ENCODE measurements at places on chromosomes 2 and 18.

DNA sequence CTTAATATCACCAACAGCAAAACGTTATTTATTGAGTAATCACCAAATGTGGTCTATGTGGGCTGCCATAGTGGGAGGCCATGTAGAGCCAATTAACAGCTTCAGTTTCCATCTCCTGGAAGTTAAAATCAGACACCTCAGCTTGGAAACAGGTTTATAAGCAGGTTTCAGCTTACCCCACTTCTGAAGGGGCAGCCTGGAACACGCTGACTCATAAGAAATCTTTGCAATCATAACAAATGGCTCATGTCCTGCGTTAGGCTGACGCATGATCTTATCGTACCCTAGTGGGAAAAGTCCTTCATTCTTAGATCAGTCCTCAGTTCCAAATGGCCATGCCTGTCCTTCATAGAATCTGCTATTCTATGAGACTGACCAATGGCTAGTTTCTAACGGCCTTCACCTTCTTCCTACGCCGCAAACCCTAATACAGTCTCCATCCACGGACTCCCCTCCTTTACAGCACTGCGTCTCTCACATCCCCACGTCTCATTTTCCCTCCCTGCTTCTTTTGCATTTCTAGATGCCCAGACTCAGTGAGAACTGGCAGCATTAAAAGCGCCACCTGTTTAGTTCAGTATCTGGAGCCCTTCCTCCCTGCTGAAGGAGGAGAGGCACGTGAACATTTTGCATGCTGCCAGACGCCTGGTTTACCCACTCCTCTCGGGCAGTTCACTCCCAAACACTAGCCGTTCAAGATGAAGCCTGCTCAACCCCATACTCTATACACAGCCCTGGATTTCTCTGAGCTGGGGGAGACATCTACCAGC, 24.2 kb upstream of the BZW1 start:
- DNase-seq = no peak

GRCh38 chr2:29575370-29575890, 346.0 kb downstream of the ALK start:
- no peak for DNase-seq

DNA sequence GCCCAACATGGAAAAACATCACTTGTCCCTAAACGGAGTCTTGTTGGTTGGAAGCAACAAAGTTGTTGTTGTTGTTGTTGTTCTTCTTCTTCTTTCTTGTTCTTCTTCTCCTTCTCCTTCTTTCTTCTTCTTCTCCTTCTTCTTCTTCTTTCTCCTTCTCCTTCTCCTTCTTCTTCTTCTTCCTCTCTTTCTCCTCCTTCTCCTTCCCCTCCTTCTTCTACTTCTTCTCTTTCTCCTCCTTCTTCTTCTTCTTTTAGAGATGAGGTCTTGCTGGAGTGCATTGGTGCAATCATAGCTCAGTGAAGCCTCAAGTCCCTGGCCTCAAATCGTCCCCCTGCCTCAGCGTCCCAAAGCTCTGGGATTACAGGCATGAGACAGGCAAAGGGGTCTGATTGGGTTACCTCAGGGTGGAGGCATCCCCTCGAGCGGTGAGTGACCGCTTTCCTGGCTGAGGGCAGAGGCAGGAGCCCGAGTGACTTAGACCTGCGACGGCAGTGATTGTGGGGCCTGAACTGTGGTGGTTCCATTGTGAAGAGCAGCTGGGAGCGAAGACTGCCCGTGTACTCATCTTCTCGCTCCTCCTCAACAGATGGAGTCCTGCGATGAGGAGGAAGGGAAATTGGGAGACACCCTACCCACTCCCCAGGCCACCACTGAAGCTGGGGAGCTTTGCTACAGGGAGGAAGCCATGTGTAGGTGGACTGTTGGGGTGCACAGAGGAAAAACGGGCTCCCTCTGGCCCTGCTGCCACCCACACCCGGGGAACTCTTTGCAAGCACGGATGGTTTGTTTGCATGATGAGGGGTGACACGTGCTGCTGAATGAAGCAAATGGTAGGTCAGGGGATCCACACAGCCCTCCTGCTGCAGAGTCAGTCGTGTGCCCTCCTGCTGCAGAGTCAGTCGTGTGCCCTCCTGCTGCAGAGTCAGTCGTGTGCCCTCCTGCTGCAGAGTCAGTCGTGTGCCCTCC, 7.0 kb upstream of the PER2 start:
- no peak for DNase-seq

GRCh38 chr2:169925968-169926367, 98.7 kb downstream of the UBR3 start:
- DNase-seq = no peak

DNA sequence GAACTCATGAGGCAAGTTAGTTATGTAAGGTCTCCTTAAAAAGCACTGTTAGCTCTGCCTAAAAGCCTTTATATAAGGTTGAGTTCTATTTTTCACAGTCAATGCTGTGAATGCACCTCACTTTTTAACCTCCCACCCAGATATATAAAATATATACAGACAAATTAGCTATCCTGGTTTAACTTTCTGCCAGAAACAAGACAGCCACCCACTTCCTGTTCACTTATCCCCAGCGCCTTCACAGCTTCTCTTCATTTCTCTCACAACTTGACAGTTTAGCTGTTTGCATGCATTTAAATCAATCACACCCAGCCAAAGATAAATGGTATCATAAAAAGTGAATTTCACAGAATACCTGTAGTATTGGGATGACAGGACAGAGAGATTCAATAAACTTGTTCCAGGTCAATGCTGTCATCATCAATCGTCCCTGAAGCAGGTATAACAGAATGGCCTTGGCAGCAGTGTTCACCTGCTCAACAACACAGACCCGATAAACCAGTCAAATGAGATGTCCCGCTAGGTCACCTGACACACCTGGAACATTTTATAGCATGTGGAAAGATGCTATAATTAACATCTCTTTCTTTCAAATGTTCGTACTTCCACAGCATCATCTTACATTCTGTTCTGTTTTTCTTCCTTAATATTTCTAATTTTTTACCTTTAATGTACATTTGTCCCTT, 55.7 kb downstream of the RTTN start:
- no peak for DNase-seq

DNA sequence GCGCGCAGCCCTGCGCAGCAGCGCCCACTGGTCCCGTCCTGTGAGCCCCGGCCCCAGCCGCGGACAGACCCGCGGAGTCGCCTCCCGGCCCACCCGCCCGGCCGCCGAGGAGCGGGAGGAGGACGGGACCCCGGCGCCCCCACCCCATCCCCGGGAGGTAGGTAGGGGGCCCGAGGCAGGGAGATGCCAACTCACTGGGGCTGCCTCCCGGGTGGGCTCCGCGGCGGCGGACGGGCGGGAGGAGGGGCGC, 160 bp downstream of the SPTBN1 start:
- DNase-seq = no peak

DNA sequence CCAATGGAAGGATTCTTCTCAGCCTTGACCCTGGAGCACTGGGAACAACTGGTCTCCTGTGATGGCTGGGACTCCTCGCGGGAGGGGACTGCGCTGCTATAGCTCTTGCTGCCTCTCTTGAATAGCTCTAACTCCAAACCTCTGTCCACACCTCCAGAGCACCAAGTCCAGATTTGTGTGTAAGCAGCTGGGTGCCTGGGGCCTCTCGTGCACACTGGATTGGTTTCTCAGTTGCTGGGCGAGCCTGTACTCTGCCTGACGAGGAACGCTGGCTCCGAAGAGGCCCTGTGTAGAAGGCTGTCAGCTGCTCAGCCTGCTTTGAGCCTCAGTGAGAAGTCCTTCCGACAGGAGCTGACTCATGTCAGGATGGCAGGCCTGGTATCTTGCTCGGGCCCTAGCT, 28.8 kb downstream of the LIPG start:
- no peak for DNase-seq

- no peak for DNase-seq
These were observed 85.3 kb downstream of the SDC1 start for GRCh38 chr2:20139407-20140172.

GRCh38 chr18:26456070-26456491, 92.3 kb downstream of the KCTD1 start:
- DNase-seq = no peak
